Head of caudate nucleus (tissue), 42 donors: ENCODE measurements at places on chromosomes 3 and 15.

DNA sequence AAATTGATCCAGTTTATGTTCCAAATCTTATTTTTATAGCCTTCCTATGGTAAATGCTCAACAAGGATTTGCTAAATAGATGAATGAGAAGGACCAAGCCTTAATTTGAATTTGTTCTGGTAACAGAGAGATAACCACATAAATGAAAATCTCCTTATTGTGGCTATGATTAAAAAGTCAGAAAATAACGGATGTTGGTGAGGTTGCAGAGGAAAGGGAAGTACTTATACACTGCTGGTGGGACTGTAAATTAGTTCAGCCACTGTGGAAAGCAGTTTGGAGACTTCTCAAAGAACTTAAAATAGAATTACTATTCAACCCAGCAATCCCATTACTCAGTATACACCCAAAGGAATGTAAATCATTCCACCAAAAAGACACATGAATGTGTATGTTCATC lies 26.2 kb downstream of the AAGAB start:
- no peak for DNase-seq

DNA sequence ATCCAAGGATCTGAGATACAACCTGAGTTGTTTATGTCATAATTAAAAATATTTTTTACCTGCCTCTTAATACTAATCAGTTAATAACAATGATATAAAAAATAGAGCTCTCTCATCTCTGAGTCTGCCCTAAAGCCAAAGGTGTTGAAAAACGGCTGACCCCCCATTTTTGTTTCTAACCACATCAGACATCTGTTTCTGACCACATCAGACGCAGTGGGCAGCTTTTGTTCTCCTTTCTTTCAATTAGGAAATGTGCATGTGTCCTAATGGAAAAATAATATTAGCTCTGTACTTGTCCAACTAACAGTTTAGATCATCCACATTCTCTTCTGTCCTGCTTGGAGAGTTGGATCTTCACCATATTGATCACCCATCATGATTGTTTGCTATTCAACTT lies 144.6 kb downstream of the SHOX2 start:
- no peak for DNase-seq

- peak; percentile 89 for DNase-seq
Observed at GRCh38 chr15:45522328-45523165, at the start of gene SLC30A4. TSS of gene SLC30A4 (minus strand) at chr15:45522755. CDS start at chr15:45522354, 401 bp downstream.

DNA sequence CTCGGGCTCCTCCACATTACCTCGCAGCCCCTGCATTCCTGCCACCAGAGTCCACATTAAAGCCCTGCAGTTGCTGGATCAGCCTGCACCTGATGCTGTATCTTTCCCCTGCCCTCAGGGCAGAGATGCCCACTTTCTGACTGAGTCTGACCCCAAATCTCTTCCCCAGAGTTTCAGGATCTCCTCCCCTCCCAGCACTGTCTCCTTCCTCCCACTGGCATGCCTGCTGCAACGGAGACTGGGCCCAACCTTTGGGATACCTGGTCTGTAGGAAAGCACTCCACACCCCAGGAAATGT lies 20.6 kb upstream of the GP9 start:
- DNase-seq = no peak

GRCh38 chr15:71109905-71110304 lies 5.4 kb upstream of the THSD4 start:
- DNase-seq = no peak

- no peak for DNase-seq
Observed at GRCh38 chr3:114884213-114884923, 262.7 kb downstream of the ZBTB20 start.

GRCh38 chr3:124903896-124904834 lies 17.0 kb upstream of the ITGB5 start:
- DNase-seq = no peak

GRCh38 chr15:25846377-25846776 lies 16.8 kb downstream of the ATP10A start:
- no peak for DNase-seq

GRCh38 chr3:151900884-151901643 lies 27.6 kb downstream of the SUCNR1 start:
- DNase-seq = no peak

- DNase-seq = no peak
Observed at GRCh38 chr3:194852831-194853508, 167.3 kb downstream of the FAM43A start.

DNA sequence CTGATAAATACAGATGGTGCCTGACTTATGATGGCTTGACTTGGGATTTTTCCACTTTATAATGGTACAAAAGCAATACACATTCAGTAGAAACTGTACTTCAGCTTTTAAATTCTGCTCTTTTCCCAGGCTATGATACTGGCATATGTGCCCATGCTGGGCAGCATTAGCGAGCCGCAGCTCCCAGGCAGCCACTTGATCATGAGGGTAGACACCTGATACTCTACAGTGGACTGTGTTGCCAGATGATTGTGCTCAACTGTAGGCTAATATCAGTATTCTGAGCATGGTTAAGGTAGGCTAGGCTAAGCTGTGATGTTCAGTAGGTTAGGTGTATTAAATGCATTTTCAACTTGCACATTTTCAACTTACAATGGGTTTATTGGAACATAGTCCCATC lies 17.7 kb upstream of the FEM1B start:
- DNase-seq = no peak

- no peak for DNase-seq
Observed at GRCh38 chr3:30102356-30102755, 504.0 kb upstream of the TGFBR2 start.

GRCh38 chr15:60970246-60971170 lies 258.6 kb downstream of the RORA start:
- DNase-seq = no peak

GRCh38 chr3:151962912-151963311 lies 89.5 kb downstream of the SUCNR1 start:
- DNase-seq = no peak

GRCh38 chr3:49030321-49030720 lies 1.1 kb upstream of the IMPDH2 start:
- DNase-seq = no peak
